Activated CD4-positive, alpha-beta T cell treated with anti-CD3 and anti-CD28 coated beads for 24 hours (primary cell): ENCODE measurements at places on chromosomes 6 and 20.

- no peak for DNase-seq
Measured at GRCh38 chr20:5362771-5363170, 46.0 kb upstream of the PROKR2 start.

- DNase-seq = no peak
Measured at GRCh38 chr20:58233881-58234528, 5.6 kb upstream of the ANKRD60 start.

DNA sequence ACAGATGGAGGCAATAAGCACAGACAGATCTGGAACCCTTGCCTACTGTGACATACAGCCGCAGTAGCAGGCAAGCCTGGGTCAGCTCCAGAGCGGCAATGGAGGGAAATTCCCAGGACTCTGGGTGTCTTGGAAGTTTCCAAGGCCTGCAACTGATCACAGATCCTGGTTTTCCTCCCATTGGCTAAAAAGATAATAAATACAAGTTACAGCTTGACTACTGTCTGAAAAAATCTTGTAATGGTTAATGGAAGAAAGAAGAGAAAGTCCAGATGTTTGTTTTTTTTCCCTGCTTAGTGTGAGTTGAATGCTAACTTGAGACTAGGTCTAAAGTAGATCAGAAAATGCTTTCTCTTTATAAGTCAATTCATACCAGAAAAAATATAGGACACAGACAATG is 307.6 kb downstream of the ALDH8A1 start:
- DNase-seq = no peak

DNA sequence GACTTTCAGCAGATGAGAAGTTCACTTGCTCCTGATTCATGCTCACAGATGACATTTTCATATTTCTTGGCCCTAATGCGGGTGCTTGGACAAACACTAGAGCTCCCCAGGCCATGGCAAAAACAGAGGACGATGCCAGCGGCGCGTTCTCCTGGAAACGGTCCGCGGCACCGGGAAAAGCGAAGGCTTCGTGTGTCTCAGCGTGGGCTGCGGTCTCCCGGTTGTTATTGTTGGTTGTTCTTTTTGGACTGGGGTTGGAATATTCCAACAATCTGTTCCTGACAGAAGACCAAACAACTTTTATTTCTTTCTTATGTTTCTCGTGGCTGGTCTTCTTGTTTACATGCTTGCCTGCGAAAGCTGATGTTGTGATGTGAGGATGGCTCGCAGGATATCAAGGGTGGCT is 46.8 kb upstream of the NEDD9 start:
- no peak for DNase-seq

- no peak for DNase-seq
Measured at GRCh38 chr6:125231133-125231532, 70.6 kb downstream of the HDDC2 start.

DNA sequence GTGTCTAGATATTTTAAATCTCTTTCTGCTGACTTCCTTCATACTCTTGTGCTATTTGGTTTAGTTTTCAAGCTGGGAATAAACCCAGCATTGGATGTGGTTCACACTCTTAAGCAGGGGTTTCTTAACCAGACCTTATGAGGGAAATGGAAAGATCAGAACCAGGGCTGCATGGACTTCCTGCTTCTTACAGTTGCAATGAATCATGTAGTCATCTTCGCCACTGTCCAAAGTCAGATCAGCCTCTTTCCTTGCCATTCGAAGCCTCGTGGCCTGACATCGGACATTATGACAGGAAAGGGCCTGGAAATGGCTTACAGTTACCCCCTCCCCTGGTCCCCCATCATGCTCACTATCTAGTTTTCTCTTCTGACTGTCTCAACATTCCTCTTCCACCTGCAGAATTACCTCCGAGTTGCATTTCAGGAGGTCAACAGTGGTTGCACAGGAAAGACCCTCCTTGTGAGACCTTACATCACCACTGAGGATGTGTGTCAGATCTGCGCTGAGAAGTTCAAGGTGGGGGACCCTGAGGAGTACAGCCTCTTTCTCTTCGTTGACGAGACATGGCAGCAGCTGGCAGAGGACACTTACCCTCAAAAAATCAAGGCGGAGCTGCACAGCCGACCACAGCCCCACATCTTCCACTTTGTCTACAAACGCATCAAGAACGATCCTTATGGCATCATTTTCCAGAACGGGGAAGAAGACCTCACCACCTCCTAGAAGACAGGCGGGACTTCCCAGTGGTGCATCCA is 16.8 kb upstream of the NAA20 start:
- no peak for DNase-seq

DNA sequence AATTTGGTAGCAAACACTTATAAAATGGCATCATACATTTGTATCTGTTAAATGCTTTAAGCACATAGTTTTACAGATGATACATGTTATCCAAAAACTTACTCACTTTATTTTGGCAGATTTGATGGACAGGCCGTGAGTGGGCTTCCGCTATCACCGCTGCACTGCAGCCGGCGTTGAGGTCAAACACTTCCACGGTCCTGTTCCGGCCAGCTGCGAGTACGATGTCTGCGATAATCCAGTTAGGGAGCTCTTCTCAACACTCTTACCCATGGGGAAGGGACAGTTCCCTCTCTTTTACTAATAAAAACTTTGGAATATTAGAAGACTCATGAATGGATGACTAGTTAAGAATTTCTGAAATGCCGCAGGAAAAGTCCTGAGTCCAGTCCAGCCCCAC is 69.0 kb downstream of the WDR27 start:
- DNase-seq = no peak

GRCh38 chr6:16688984-16689636 is 72.2 kb downstream of the ATXN1 start:
- no peak for DNase-seq
